Activated T-helper 2 cell treated with anti-CD3 and anti-CD28 coated beads, Interferon-gamma antibody, Interleukin-2, Interleukin-4, amounts not matched to agents 10 μg/mL and 5 μg/mL and 100 μg/mL, durations not matched to agents 14 hours and 24 hours and 36 hours (primary cell): ENCODE measurements at places on chromosomes 3 and 15.

DNA sequence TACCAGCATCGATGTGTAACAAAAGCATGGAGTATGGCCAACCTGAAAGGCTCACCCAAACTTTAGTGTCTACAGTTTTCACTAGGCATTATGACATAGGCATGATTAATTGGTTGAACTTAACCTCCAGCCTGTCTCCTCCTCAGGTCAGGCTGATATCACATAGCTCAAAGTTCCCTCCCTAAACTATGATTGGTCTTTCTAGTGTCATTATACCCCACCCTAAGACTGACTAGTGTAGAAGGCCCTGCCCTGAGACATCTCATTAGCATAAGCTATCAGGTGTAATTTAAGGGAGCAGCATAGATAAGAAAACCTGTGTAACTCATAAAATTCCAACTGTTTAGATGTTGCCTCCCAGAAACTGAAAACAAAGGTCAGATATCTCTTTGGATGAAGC lies 195.2 kb downstream of the ALCAM start:
- H3K36me3 ChIP-seq: peaks cover 5% of the 10 kb centered on the region
- H3K27ac ChIP-seq: no peak overlapping the region
- H3K4me3 ChIP-seq: no peak overlapping the region
- H3K4me1 ChIP-seq: no peaks in the 10 kb centered on the region
- no peak for DNase-seq
- no peaks in the 10 kb centered on the region for H3K27me3 ChIP-seq

GRCh38 chr15:28989239-28989830 lies 103.6 kb downstream of the APBA2 start:
- DNase-seq: no peak
- no peaks in the 10 kb centered on the region for H3K27me3 ChIP-seq
- H3K4me3 ChIP-seq: no peak overlapping the region
- H3K4me1 ChIP-seq: peaks cover 5% of the 10 kb centered on the region
- H3K27ac ChIP-seq: no peak overlapping the region

DNA sequence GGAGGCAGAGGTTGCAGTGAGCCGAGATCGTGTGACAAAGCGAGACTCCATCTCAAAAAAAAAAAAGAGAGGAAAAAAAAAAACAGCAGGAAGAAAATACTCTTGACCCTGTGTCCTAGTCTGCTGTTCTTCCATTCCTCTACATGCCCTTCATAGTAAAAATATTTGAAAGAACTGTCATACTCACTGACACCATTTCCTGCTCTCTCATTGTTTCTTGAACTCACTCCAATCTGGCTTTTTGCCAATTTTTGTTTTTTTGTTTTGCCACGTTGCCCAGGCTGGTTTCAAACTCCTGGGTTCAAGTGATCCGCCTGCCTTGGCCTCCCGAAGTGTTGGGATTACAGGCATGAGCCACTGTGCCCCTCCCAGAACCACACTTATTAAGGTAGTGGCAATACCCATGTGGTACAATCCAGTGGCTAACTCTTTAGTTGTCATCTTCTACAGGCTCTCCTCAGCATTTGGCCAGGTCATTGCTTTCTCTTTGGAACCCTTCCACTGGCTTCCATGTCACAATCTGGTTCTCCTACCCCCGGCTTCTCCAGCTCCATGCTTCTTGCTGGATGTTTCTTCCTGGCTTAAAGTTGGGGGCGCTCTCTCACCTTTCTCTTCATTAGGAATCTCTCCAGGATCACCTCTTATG lies 238.2 kb upstream of the C2CD4B start:
- peaks cover 5% of the 10 kb centered on the region for H3K27me3 ChIP-seq
- H3K4me3 ChIP-seq: no peak overlapping the region
- H3K27ac ChIP-seq: no peak overlapping the region
- no peak for DNase-seq
- H3K4me1 ChIP-seq: no peaks in the 10 kb centered on the region

- H3K36me3 ChIP-seq: no peaks in the 10 kb centered on the region
- no peaks in the 10 kb centered on the region for H3K27me3 ChIP-seq
- no peak overlapping the region for H3K4me3 ChIP-seq
- H3K4me1 ChIP-seq: no peaks in the 10 kb centered on the region
- no peak overlapping the region for H3K27ac ChIP-seq
Observed at GRCh38 chr15:100775581-100776185, 103.9 kb upstream of the ALDH1A3 start.

GRCh38 chr15:47548231-47548630 lies 169.1 kb upstream of the SEMA6D start:
- no peak overlapping the region for H3K4me3 ChIP-seq
- no peaks in the 10 kb centered on the region for H3K36me3 ChIP-seq
- no peaks in the 10 kb centered on the region for H3K4me1 ChIP-seq
- no peaks in the 10 kb centered on the region for H3K27me3 ChIP-seq

- no peaks in the 10 kb centered on the region for H3K27me3 ChIP-seq
- no peak overlapping the region for H3K4me3 ChIP-seq
- H3K36me3 ChIP-seq: no peaks in the 10 kb centered on the region
- DNase-seq: no peak
Observed at GRCh38 chr3:78427303-78427702, 1340.5 kb downstream of the ROBO1 start.

DNA sequence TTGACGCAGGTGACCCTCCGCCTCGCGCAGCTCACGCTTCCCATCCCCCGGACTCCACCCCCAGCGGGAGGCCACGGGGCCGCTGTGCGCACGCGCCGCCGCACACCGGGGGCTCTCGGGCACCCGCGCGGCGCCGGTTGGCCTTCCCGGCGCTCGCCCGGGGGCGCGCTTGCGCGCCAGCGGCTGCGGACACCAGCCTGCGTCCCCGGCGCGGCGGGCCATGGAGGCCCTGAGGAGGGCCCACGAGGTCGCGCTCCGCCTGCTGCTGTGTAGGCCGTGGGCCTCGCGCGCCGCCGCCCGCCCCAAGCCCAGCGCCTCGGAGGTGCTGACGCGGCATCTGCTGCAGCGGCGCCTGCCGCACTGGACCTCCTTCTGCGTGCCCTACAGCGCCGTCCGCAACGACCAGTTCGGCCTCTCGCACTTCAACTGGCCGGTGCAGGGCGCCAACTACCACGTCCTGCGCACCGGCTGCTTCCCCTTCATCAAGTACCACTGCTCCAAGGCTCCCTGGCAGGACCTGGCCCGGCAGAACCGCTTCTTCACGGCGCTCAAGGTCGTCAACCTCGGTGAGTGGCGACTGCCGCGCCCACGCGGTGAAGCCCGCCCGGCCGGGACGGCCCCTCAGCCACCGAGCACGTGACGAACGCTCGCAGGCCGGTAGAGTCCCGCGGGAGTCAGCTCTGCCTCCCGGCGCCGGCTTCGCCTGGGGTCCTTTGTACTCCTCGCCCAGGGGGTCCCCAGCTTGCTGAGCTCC lies at the start of gene C15orf61:
Gene C15orf61 (plus strand): TSS at position 103 of the 754 bp plus-strand sequence. CDS start 118 bp downstream, at position 221.
- peak within 1 kb of the TSS; percentile 85 for H3K27ac ChIP-seq
- peak within 1 kb of the TSS; percentile 90 for H3K4me3 ChIP-seq
- peaks cover 19% of the 10 kb centered on the region for H3K4me1 ChIP-seq

- H3K27ac ChIP-seq: no peak overlapping the region
- no peaks in the 10 kb centered on the region for H3K4me1 ChIP-seq
- peaks cover 2% of the 10 kb centered on the region for H3K27me3 ChIP-seq
Observed at GRCh38 chr15:68415501-68416157, 16.3 kb downstream of the ITGA11 start.

DNA sequence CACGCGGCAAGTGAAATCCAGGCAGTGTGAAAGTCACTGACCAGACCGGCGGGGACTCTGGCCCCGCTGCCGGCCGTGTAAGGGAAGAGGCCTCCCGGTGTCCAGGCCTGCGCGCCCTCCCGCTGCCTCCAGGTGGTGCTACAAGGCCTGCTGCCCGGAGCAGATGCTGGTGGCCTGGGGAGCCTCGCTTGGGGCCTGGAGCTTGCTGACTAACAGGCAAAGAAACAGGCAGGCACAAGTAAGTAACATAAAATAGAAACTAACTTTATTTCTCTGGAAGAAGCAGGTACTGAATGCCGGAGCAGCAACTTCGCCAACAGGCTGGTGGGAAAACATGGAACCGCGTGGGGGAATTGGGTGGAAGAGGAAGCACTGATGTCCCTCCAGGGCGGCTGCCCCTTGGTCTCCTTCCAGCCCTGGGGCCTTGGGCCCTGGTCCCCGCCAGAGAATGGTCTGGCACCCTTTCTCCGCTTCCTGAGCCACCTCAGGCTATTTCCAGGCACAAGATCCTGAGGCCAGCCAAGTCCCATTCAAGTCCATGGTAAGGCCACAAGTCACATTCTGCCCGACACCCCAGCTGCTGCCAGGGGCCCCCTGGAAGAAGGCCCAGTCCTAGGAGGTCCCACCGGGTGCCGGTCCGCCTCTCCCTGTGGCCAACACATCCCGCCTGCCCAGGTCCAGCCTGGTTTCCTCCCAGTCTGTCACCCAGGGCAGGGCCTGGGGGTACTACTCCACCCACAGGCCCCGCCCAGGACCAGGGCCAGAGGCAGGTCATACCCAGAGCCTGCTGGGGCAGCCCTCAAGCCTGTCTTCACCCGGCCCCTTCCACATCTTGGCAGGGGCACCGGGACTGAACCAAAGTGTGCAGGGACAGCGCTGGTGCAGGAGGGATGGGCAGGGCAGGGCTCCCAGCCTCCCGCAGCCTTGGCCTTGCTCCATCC lies 45.0 kb downstream of the TNK2 start:
- peak; percentile 50 for DNase-seq
- H3K4me1 ChIP-seq: peaks cover 5% of the 10 kb centered on the region
- no peak overlapping the region for H3K4me3 ChIP-seq
- no peaks in the 10 kb centered on the region for H3K27me3 ChIP-seq
- H3K27ac ChIP-seq: peak overlapping the region; percentile 49
- H3K36me3 ChIP-seq: peaks cover 16% of the 10 kb centered on the region

- no peaks in the 10 kb centered on the region for H3K4me1 ChIP-seq
- H3K4me3 ChIP-seq: no peak overlapping the region
- no peaks in the 10 kb centered on the region for H3K36me3 ChIP-seq
- no peak for DNase-seq
- H3K27ac ChIP-seq: no peak overlapping the region
Observed at GRCh38 chr3:156449710-156450574, 105.0 kb downstream of the SSR3 start.

DNA sequence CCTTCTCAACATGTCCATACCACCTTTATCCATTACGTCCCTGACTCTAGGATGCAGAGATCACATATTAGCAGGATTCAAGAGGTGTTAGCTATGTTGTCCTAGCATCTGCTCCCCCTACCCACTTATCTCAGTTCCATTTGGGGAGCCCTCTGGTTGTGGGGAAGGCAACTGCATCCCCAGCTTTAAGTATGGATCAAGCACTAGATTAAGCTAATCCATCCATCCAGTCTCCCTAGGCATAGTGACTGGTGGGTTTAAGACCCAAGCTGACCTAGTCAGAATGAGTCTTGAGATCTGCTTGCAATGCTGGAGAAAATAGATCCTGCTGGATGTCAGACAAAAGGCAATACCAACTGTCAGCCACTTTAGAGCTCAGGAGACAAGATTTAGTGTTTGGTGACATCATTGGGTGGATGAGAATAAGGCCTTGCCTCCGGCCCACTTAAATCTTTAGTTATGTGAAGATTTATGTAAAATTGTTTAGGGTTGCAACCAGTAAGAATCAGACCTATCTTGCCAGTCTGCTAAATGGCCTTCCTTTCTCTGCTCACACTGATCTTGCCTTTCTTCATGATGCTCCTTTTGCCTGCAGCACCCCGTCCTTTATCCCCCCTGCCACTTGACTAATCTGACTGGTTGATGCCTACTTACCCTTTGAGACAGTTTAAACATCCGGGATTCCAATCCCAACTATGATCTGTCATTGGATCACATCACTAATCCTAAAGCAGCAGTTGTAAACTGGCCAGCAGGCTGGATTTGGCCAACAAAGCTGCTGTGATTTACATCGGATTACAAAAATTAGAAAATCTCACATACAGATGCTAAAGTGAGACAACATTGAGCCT lies 2.1 kb upstream of the ISY1 start:
- no peak for DNase-seq
- H3K4me3 ChIP-seq: peak overlapping the region; percentile 88
- no peaks in the 10 kb centered on the region for H3K27me3 ChIP-seq
- peak overlapping the region; percentile 98 for H3K27ac ChIP-seq
- peaks cover 29% of the 10 kb centered on the region for H3K4me1 ChIP-seq
- H3K36me3 ChIP-seq: peaks cover 51% of the 10 kb centered on the region

GRCh38 chr3:134014270-134014669 lies 15.5 kb downstream of the SLCO2A1 start:
- DNase-seq: no peak
- H3K36me3 ChIP-seq: no peaks in the 10 kb centered on the region
- peaks cover 4% of the 10 kb centered on the region for H3K27me3 ChIP-seq
- H3K4me3 ChIP-seq: no peak overlapping the region

DNA sequence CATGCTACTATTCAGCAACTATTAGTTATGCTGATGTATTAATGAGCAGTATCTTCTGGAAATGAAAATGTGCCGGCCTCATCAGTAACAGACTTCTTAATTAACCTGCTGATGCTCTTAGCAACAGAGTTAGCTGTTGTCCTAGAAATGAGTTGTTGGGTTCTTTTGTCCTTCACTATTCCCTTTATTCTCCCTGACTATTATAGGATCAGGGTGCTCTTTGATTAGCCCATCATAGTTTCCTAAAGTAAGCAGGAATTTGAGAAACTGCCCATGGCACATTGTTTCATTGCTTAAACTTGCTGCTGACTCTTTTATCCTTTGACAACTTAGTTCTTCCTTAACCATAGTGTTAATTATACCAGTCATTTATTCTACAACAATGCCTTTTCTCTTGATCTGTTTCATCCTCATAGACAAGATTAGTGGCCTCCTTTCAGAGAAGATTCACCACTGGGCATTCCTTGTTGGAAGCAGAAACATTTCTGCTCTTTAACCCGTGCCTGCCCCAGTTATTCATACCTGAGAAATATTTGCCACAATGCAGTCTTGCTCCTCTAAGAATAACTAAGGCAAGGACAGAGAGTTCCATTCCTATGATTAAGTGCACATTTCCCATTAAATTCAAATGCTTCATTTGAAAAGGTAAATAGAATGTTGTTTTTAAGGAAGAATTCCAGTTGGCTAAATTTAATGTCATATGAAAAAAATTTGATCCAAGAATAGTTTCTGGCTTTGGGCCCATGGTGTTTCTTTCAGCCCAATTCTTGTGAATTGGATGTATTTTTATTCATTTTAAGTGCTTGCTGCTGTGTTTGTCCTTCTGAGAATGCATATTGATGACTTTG lies 573.3 kb upstream of the TBL1XR1 start:
- DNase-seq: no peak
- no peak overlapping the region for H3K4me3 ChIP-seq
- H3K36me3 ChIP-seq: no peaks in the 10 kb centered on the region

- no peaks in the 10 kb centered on the region for H3K4me1 ChIP-seq
- no peaks in the 10 kb centered on the region for H3K36me3 ChIP-seq
- peaks cover 2% of the 10 kb centered on the region for H3K27me3 ChIP-seq
- peak; percentile 51 for DNase-seq
- H3K27ac ChIP-seq: no peak overlapping the region
Observed at GRCh38 chr15:89647191-89647851, 7.9 kb downstream of the KIF7 start.

DNA sequence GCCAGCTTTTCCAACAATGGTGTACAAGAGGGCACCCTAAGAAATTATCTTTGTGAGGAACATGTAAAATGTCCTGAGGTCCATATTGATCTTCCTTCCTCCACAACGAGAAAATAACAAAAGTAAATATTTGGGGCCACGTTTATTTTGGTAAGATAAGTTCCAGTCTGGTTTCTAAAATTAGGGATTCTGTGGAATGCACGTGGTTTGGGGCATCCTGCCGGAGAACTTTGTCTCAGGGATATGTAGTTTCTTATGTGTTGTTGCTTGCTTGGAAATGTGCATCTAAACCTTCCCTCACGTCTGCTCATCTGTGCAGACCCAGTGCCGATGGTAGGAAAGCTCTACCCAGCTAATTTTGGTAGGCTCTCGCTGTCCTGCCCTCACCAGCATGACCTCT lies 62.8 kb downstream of the CTDSPL start:
- DNase-seq: no peak
- peaks cover 3% of the 10 kb centered on the region for H3K4me1 ChIP-seq
- H3K27ac ChIP-seq: no peak overlapping the region
- H3K4me3 ChIP-seq: no peak overlapping the region
- H3K27me3 ChIP-seq: peaks cover under 1% of the 10 kb centered on the region
